NCI-H1694 treated with DMSO at 0.1 percent for 48 hours (cell line): ENCODE measurements at places on chromosomes 12 and 14.

- no peak for DNase-seq
Observed at GRCh38 chr12:87369161-87369560, 660.0 kb downstream of the C12orf50 start.

DNA sequence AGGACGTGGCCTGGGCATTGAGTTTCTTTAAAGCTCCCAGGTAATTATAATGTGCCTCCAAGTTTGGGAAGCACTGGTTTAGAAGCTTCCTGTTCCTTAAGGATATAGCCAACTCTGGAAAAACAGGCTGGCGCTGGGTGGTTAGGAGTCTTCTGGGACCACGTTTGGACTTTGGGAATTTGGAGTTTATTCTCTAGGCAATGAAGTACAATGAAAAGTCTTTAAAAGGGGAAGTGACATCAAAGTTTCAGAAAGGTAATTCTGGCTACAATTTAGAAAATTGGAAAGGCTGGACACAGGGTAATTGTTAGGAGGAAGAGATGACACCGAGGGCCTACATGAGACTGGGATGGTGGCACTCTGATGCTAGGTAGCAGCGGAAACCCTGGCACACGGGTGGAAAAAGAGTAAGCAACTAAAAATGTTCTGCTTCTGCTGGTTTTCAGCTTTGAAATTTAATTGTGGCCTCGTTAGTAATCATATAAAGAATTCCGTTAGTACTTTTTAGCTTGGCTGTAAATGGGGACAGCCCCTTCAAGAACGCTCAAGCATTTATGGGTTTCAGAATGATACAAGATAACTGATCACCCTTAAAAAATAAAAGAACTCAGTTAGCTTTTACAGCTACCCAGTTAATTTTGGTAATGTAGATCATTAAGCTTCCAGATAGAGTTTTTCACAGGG, 12.7 kb upstream of the DCP1B start:
- no peak for DNase-seq

DNA sequence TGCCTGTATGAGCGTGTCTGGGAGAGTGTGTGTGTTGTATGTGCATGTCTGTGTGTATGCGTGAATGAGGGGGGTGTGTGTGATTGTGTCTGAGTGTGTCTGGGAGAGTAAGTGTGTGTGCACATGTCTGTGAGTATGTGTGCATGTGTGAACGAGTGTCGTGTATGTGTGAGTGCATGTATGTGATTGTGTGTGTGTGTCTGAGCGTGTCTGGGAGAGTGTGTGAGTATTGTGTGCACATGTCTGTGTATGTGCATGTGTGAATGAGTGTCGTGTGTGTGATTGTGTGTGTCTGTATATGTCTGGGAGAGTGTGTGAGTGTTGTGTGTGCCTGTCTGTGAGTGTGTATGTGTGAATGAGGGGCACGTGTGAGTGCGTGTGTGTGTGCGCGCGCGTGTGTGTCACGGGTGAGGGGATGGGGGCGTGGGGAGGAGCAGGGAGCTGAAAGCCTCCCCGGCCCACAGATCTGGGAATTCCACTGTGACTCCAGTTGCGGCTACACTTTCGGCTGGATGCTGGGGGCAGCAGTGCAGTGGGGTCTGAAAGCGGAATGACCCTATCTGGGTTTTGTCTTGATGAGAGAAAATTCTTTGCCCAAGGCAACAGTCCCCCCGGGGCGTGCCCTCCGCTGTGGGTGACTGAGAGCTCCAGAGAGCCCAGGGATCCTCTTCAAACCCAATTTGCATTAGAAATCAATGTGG, 138.1 kb upstream of the MED13L start:
- no peak for DNase-seq

- peak; percentile 44 for DNase-seq
Observed at GRCh38 chr14:69712599-69713088, 54.3 kb upstream of the SRSF5 start.

DNA sequence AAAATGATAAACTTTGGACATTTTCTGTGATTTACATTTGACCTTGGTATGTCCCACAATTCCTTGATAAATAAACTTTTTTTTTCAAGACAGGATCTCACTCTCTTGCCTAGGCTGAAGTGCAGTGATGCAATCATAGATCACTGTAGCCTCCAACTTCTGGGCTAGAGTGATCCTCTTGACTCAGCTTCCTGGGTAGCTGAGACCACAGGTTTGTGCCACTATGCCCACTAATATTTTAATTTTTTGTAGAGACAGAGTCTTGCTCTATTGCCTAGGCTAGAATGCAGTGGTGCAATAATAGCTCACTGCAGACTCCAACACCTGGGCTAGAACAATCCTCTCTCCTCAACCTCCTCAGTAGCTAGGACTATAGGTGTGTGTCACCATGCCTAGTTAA, 79.1 kb upstream of the PTGDR start:
- DNase-seq, result no peak

- no peak for DNase-seq
Observed at GRCh38 chr14:99159341-99160340, 112.4 kb downstream of the BCL11B start.

DNA sequence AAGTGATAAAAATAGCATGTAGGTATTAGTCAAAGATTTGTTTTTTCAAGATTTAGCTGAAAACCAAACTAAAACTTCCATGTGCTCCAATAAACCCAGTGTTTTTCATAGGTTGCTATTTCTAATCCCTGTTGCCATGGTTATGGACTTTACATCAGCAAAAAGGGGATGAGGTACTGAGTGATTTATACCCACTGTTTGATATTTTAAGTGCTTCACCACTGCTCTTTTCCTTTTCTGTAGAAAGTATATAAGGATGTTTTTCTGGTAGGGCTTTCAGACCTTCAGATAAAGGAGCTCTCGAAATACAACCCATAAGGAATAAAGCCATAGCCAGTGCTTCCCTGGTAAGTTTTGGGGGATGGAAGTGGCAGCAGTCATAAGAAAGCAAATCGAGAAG, at the start of gene OTOGL:
OTOGL (plus strand) TSS at position 279 of the 400 bp plus-strand sequence. CDS start 109,895 bp downstream, outside the sequence.
- DNase-seq, result no peak

- DNase-seq, result no peak
Observed at GRCh38 chr12:54337854-54338650, 13.1 kb downstream of the COPZ1 start.

DNA sequence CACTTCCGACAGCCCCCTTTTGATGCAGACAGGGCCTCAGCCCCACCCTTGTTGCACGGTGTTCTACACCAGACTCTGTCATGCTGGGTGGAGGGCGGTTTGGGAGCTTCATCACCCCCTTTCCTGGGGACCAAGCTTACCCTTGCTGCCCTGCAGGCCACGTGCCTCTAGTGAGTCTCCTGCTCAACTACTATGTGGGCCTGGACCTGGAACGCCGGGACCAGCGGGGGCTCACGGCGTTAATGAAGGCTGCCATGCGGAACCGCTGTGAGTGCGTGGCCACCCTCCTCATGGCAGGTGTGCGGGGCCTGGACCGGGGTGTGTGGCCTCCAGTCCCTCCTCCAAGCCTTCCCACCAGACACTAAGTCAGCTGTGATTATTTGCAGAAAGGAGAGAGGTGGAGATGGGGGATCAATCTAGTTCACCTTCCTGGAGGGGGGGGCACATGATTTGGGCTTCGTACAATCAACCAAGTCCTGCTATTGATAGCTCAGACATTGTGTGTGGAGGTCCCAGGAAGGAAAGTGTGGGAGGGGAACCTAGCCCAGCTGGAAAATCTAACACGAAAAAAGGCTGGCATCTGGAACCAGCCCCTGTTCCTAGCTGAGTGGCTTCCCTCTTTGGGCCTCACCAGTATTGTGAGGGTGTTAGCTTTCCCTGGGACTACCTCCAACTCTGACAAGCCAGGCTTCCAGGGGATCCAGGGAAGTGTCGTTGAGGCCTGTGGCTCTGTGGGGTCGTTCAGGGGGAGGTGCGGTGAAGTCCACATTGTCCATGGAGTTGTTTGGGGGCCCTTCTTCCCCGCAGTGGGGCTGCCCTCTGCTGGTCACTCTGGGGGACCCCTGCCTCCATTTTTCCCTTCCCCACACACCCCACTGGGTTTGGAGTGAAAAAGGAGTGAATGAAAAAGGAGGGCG, 1.6 kb downstream of the ANKRD33 start:
- no peak for DNase-seq

DNA sequence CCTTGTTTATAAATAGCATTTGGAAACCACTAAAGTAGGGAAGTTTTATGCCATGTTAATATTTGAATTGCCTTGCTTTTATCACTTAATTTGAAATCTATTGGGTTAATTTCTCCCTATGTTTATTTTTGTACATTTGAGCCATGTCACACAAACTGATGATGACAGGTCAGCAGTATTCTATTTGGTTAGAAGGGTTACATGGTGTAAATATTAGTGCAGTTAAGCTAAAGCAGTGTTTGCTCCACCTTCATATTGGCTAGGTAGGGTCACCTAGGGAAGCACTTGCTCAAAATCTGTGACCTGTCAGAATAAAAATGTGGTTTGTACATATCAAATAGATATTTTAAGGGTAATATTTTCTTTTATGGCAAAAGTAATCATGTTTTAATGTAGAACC, 4.4 kb downstream of the RAN start:
- DNase-seq, result no peak

- DNase-seq, result no peak
Observed at GRCh38 chr14:93984987-93985410, 8.6 kb upstream of the ASB2 start.
